ENCODE measurements at places on chromosomes 2 and 18.

DNA sequence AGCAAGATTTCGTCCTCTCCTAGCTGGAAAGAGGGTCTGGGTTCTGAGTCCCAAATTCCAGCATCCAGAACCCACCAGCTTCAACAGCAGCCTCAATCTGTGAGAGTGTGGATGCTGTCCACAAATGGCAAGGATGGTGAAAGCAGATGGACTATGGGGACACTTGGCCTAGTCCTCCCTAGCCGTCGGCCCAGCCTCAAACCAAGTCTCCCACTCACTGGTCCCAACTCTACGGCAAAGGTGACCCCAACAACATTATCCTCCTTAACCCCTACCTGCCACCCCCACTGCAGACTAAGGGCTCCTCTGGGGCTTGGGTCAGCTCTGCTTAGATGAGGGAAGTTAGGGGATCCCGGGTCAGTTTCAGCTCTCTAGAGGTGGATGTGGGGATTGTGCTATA is 57.3 kb downstream of the TNS1 start:
- DNase-seq: no peak

DNA sequence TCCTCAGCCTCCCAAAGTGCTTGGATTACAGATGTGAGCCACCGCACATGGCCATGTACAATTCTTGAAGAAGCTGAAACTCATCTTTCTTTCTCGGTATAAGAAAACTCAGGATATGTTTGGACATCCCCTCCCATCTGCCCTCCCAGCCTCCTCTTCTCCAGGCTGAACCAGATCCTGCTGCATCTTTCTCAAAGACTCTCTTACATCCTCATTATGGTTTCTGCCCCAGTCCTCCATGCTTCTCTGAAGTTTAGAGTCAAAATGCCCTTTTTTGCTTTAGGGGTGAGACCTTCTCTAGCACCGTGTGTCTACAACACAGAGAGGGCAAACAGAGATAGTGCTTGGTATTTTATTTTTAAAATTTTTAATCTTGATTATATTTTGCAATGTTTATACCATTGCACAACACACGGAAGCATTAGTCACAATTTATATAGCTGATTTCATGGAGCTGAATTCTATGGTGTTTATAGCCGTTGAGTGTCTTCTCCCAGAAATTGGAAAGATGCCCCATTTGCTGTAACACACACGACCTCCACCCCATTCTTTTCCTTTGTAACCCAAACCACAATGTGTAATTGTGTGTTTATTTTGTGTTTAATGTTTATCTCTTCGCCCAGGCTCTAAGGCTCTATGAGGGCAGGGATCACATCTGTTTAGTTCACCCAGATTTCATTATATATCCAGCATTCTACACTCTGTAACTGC is 206.0 kb upstream of the TNP1 start:
- DNase-seq: no peak

DNA sequence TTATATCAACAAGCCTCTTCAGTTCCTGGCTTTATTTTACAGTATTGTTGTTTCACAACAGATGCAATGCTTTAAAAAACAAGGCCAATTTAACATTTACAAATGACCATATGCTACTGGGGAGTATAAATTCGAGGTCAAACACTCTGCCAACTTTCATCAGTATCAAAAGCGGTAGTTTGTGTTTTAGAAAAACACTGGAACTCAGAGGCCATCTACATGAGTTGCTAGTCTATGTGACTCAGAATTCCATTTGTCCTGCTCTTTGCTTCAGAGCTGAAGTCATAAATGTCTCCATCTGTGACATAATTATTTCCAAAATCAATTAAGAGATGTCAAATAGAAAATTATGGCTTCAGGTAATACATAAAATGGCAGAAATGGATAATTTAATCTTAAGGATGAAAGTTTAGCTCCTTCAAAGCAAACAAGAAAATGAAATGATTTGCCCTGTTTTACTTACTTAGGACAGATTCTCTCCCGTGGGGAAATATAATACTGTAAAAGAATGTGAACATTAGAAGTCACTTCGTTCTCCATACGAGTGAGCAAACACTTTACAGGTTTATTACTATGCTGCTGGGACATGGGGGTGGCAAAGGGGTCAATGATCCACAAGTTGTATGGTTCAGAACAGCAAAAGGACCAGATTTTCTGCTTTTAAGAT is 3.7 kb downstream of the MEX3C start:
- peak; percentile 37 for DNase-seq

DNA sequence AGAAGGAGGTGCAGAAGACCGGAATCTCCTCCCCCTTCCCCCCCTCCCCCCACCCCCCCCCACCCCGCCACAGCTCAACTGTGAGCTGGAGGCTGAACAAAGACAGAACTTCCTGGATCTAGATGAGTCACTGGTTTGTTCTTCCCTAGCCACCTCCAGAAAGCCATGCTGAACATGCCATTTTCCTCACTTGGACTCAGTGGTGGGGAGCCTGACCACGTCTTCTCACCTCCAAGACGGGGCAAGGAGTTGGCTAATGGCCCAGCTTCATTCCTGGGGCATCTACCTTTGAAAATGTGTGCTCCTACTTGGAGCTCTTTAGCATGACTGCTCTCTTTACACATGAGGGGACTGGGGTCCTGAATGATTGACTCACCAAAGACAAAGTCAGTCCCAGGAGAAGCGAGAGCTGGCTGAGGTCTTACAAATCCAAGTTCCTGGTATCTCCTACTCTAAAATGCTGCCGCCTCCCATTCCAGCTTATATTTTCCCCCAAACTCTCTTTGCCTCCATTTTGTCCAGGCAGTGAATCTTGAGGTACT is 22.6 kb upstream of the FZD5 start:
- DNase-seq: no peak

GRCh38 chr2:232842689-232843088 is 27.4 kb upstream of the SNORC start:
- no peak for DNase-seq

DNA sequence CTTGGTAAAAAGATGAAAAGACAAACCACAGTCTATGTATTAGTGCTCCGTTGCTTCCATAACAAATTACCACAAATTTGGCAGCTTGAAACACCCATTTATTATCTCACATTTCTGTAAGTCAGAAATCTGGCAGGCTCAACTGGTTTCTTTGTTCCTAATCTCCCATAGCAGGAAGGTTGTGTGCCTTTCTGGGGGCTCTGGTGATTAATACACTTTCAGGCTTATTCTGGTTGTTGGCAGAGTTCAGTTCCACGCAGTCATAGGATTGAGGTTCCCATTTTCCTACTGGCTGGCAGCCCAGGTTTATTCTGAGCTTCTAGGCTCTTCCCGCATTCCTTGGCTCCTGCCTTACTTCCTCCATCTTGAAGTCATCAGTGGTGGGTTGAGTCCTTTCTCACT is 189.3 kb downstream of the ANAPC1 start:
- DNase-seq: no peak

DNA sequence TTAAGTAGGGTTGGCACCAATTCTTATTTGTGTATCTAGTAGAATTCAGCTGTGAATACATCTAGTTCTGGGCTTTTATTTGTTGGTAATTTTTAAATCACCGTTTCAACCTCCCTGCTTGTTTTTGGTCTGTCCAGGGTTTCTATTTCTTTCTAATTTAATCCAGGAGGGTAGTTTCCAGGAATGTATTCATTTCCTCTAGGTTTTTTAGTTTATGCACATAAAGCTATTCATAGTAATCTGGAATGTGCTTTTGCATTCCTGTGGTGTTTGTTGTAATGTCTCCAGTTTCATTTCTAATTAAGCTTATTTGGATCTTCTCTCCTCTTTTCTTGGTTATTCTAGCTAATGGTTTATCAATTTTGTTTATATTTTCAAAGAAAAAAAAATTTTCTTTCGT is 1361.8 kb upstream of the DDX18 start:
- no peak for DNase-seq

DNA sequence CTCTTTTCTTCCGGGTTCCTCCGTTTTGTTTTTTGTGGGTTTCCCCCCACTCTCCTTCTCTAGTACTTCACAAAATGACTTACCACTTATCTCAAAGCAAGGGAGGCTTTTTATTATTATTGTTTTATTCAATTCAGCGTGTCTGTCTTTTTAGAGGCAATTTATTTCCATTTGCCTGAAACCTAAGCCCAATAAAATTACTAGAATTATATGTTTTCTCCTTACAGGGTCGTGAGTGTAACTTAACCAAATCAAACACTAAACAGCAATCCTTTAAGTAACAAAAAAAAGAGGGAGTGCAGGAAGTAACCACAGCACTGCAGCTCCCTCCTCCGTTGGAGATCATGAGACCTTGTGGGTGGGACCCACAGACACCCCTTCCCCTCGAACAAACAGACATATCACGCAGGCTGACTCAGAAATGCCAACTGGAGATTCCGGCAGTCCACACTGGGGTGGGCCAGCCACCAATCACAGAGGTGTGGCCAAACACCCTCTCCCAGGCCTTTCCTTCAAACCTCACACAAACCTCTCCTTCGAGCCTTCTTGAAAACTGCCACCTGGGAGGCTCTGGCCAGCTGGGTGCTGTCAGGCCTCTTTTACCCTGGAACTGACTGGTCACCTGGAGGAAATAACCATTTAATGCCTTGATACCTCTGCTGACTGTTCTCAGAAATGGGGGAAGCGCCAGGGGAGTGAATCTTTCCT is 207.1 kb upstream of the SMAD2 start:
- DNase-seq: no peak

DNA sequence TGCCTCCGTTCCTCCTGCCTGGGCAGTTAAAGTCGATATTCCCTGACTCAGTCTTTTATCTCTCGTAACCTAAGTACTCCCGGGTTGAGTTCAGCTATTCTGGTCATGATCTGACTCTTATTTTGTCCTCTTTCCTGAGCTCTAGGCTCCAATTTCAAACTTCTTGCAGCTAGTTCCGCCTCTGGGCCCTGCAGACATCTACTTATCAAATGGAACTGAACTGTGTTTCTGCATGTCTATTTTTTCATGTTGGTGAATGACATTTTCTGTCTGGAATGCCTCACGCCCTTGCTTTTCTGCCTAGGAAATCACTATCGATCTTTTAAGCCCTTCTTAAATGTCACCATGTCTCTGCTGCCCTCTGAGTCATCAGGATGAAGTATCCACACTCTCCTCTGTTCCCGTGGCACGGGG is 101.5 kb downstream of the VAPA start:
- DNase-seq: no peak

DNA sequence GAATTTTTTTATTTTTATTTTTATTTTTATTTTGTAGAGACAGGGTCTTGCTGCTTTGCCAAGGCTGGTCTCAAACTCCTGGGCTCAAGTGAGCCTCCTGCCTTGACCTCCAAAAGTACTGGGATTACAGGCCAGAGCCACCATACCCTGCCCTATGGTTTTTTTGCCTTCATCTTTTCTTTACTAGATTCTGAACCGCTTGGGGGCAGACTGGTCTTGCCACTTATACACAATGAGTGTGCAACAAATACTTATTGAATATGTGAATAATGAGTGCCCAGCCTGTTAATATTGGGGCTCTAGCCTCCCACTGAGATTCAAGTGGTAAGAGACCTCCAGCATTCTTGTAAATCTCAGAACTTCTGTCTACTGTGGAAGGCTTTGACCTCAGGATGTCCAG is 3.9 kb downstream of the NCK2 start:
- DNase-seq: no peak

DNA sequence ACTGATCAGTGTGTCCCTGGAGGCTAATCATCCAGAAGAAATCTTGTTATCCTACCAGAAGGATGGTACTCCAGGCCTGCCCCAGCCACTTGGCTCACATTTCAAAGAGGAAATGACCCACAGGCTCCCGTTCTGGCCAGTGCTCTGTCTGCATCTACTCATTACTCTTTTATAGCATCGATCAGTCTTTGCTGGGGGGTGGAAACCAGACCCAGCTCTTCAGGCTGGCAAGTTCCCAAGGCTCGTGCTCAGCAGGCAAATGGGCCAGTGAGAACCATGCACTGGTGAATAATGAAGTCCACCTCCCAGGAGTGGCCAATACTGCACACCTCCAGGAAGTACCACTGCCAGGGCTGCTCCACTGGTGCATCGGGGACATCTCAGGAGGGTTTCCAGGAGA is 38.8 kb downstream of the DNER start:
- no peak for DNase-seq

DNA sequence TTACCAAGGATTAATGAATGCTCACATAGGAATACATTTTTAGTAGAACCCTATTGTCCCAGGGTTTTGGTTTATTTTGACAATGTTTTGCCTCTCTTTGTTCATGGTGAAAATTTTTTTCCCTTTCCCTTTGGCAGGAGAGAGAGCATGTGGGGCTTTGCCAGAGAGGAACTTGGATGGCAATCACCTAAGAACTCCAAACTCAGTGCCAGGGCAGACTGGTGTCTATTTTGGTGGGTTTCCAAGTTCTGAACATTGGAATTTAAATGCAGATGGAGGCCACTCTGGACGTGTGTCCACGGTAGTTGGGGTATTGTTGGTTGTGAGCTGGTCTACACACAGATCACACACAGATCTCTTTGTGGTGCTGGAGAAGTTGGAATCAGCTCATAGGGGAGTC is 2091.1 kb upstream of the PIK3C3 start:
- DNase-seq: peak; percentile 30

DNA sequence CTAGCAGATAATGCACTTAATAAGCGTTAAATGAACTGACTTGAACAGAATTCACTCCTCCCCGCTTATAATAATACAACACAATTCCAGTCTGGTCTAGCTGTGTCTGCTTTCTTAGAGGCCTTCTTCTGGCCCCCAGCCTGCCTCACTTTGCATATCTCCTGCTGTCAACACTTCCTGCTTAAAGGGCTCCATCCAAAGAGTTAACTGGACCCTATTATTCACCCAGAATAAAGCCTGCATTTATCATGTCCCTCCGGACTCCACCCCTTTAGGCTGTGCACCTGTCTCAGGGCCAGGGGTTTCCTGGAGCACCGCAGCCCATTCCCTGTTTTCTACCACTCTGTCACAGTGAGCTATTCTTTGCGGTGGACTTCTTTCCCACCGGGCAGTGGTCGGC is 292.8 kb upstream of the FBXO11 start:
- peak; percentile 23 for DNase-seq

- DNase-seq: no peak
Measured at GRCh38 chr2:161952783-161953191, 121.2 kb downstream of the DPP4 start.

- no peak for DNase-seq
Measured at GRCh38 chr2:196989496-196989895, 63.0 kb upstream of the PGAP1 start.

- DNase-seq: no peak
Measured at GRCh38 chr2:120969613-120970355, 234.1 kb downstream of the GLI2 start.

DNA sequence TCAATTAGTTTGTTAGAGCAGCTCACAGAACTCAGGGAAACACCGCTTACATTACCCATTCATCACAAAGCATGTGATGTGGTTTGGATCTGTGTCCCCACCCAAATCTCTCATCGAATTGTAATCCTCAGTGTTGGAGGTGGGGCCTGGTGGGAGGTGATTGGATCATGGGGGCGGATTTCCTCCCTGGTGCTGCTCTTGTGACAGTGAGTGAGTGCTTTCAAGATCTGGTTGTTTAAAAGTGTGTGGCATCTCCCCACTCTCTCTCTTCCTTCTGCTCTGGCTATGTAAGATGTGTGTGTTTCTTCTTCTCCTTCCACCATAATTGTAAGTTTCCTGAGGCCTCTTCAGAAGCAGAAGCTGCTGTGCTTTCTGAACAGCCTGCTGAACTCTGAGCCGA is 63.5 kb upstream of the AGPS start:
- DNase-seq: no peak
